ENCODE measurements at places on chromosomes 3 and 15.

DNA sequence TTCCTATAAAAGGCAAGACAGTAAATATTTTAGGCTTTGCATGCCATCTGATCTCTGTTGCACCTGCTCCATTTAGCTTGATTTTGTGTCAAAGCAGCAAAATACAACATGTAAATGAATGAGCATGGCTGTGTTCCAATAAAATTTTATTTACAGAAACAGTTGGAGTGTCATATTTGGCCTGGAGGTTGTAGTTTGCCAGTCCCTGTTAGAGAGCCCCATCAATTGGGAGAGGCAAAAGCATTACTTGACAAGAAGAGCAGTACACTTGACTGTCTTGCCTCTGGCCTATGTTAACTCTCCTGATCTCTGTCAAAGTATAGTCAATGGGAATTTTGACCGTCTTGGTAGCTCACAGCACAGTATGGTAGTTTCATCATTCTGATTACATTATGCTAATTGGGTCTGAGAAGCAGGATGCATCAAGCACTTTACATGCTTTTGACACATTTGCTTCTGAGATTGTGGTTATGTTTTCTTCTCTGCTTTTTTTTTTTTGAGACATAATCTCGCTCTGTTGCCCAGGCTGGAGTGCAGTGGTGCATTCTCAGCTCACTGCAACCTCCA, 35.4 kb downstream of the SLC28A2 start:
- no peak for DNase-seq

DNA sequence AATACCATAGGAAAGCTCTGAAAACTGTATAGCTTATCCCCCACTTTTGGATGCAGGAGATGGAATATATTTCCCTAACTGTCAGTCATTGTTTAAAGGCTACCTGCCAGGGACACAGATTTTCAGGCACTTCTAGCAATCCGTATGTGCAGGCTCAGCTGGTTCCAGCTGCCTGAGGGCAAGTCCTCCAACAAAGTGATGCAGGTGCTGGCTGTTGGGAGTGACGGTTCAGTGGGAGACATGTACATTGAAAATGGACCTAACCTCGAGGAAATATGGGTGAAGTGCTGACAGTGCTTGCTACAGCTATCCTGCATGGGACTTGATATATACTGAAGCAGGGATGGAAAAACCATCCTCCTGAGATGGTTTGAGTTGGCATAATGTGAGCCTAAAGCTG, 153.1 kb upstream of the GAP43 start:
- no peak for DNase-seq

- DNase-seq = no peak
These were observed 115.0 kb upstream of the VEPH1 start for GRCh38 chr3:157618075-157618760.

DNA sequence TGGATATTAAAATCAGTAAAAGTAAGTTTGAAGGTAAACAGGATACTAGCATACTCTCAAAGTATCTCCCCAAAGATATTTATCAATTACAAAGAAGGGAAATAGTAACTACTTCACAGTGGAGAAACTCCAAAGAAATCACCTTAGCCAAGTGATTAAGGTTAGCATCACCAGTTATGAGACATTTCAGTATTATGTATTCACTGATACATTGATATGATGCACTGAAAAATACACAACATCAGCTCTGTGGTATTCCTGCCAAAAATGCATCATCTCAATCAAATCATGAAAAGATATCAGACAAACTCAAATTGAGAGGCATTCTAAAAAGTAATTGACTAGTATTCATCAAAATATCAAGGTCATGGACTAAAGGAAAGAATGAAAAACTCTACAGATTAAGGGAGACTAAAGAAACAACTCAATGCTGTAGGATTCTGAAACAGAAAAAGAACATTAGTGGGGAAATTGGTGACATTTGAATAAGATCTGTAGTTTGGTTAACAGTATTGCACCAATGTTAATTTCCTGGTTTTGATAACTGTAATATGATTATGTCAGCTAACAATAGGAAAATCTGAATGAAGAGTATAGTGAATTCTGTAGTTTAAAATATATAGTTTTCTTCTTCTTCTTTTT, 215.4 kb downstream of the UACA start:
- DNase-seq = no peak

DNA sequence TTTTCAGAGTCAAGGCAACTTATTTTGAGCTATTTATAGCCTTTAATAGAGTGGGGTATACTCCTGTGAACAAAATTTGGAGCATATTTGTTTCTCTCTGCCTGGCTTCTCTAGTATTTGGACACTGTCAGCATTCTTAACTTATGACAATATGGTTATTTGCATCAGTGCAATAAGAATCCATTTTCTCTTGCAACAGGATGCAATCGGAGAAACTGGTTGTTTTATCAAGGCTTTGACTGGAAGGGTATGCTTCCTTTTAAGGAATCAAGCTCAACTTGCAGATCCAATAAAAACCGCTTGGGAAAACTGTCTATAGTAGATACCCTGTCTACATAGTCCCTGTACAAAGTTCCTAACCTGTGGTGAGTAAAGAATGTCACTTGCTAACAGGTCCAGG, 106.7 kb downstream of the DPH6 start:
- no peak for DNase-seq

Data from activated T-cell treated with anti-CD3 and anti-CD28 coated beads for 1 hour (primary cell).